Ureter (tissue), 1 donor: ENCODE measurements at places on chromosomes 7 and 10.

GRCh38 chr7:103680161-103681144, 234.4 kb upstream of the SLC26A5 start:
- DNase-seq = no peak

DNA sequence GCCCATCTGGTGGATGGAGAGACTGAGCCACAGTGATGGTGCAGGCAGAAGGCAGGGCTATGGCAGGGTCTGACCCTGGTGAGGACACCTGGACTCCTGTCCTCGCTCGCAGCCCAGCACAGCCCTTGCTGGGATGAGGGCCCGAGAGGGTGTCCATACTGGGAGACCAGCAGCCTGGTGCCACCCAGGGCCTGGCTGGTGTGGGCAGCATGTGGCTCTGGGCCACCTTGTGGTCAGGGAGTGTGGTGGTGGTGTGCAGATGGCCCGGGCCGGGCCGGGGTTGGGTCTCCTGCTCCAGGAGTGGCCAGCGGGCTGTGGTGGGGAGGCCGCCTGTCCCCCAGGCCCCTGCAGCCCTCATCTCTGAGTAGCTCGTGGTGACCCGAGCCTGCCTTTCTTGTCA, 14.9 kb downstream of the ADCY1 start:
- no peak for DNase-seq

DNA sequence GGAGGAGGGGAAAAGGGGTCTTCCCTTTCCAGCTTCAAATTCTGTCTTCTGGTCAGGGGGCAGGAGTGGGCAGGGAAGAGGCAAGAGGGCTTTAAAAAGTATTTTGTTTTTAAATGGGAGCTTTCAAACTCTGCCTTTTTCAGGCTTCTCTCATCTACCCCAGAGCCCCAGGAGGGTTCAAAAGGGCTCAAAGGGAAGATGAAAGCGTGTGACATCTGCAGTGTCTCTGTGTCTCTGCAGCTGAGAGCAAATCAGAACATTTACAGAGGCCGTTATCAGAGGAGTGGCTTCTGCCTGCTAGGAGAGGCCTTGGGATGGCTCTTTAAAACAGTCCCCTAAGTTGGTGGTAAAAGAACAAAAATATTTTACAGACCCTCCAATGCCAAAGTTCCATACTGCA, 30.3 kb downstream of the TRIM8 start:
- no peak for DNase-seq

DNA sequence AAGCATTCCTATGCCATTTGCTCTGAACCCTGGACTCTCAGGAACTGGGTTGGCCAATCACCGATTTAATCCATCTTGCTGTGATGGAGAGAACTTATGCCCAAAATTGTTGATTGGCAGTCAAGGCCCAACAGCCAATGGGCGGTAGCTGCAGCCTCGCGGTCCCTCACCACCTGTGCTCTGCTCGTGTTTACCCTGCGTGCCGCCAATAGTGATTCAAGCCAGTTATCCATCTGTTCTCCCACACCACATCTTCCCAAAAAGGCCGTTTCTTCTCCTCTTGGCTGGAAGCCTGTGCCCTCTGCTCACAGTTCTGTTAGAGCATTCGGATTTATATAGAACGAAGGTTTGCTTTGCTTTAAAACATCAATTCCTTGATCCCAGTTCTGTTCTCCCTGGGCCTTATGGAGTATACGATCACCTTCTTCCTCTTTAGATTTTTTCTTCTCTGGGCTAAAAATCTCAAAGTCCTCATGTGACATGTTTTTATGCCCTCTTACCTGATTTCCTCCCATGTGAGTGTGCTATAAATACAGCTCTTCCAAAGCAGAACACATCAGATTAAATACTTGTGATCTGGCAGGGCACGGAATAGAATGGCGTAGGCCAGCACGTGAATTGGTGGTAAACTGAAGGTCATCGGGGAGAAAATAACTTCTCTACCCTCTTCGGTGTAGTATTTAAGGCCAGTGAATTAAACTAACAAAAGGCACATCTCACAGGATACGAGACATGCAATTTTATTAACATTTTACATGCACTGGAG, 212.8 kb downstream of the NSUN6 start:
- no peak for DNase-seq

GRCh38 chr10:97058521-97058920, 127.2 kb downstream of the SLIT1 start:
- DNase-seq = no peak

GRCh38 chr7:47374538-47374937, 207.4 kb downstream of the TNS3 start:
- DNase-seq = no peak
